CD8-positive, alpha-beta T cell (primary cell): ENCODE measurements at places on chromosomes 1 and 21.

GRCh38 chr1:17516303-17517214, 22.9 kb upstream of the ARHGEF10L start:
- DNase-seq = no peak

DNA sequence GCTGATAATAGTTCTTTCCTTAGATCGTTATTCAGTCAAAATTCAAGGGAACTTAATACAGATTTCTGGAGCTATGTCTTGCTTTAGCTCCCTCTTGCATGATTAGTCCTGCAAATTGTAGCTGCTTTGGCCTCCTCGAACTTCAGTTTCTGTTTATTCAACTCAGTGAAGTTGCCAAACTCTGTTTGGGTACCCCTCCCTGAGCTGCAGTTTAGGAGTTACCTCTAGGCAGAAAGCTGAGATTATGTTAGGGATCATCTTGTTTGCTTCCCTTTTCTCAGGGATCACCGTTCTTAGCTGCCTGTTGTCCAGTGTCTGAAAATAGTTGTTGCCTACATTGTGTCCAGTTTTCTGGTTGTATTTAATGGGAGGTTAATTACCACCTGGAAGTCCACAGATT, 43.5 kb downstream of the SNX27 start:
- DNase-seq = no peak

DNA sequence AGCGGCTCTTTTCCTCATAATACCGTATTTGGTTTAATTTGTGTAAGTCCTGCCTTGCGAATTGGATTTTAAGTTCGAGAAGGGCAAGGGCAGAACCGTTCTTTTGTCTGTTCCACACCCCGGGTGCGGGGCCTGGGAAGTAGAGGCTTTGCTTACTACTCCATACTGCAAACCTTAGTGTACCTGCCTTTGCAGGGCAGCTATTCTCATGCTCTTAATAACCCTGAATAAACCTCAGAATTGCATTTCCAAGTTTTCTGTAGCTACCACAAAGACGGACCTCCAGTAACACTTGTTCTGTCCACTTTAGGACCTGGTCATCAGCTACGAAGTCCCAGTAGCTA, 657 bp upstream of the HNRNPU start:
- DNase-seq = no peak

GRCh38 chr1:92831762-92832536, at the start of gene RPL5:
RPL5 (plus strand) TSS chr1:92832040; CDS start chr1:92832115, 75 bp downstream.
- DNase-seq = peak; percentile 93

- DNase-seq = no peak
Measured at GRCh38 chr1:2328676-2329455, 62.5 kb downstream of the MORN1 start.

DNA sequence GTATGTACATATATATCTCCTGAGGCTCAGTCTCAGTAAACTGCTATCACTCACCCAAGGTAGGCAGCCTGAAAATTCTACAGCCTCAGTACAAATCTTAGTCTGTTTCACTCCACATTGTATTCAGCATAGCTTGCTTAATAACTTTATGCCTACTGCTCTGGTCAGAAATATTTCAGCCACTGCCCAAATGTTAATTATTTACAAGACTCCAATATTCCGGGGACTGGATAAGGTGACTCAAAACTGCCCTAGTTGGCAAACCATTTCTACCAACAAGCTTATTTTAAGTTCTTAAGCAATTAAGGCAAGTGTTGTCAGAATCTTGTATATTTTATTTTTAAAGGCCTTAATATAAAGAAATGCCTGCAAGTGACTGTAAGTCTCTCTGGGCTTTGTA, 114.8 kb downstream of the LRRIQ3 start:
- no peak for DNase-seq
